Fibroblast of lung (primary cell): ENCODE measurements at places on chromosomes 16 and 17. TPM values are rescaled to one million over a fixed set of nuclear protein-coding genes. Genes with fewer than 3 reads are reported as not detected.

IGFALS gene
- total RNA-seq, result not detected in 2 replicates

MT1G gene
- 11.6 and 16.4 TPM in 2 replicates for total RNA-seq

KRT13 gene
- total RNA-seq, result not detected in 2 replicates

NKIRAS2 gene
- total RNA-seq, result 18.8 and 19.8 TPM in 2 replicates

HS3ST6 gene
- not detected in 2 replicates for total RNA-seq

SGCA gene
- total RNA-seq, result 4.1 and 4.3 TPM in 2 replicates

CLEC18A gene
- under 0.01 and 0.33 TPM in 2 replicates for total RNA-seq

NPIPB9 gene
- total RNA-seq, result 1.7 and 1.8 TPM in 2 replicates

ZFP90 gene
- 38.5 and 42.8 TPM in 2 replicates for total RNA-seq

CCL3 gene
- not detected in 2 replicates for total RNA-seq

GNGT2 gene
- total RNA-seq, result not detected in 2 replicates

MYH8 gene
- not detected in 2 replicates for total RNA-seq

DNA sequence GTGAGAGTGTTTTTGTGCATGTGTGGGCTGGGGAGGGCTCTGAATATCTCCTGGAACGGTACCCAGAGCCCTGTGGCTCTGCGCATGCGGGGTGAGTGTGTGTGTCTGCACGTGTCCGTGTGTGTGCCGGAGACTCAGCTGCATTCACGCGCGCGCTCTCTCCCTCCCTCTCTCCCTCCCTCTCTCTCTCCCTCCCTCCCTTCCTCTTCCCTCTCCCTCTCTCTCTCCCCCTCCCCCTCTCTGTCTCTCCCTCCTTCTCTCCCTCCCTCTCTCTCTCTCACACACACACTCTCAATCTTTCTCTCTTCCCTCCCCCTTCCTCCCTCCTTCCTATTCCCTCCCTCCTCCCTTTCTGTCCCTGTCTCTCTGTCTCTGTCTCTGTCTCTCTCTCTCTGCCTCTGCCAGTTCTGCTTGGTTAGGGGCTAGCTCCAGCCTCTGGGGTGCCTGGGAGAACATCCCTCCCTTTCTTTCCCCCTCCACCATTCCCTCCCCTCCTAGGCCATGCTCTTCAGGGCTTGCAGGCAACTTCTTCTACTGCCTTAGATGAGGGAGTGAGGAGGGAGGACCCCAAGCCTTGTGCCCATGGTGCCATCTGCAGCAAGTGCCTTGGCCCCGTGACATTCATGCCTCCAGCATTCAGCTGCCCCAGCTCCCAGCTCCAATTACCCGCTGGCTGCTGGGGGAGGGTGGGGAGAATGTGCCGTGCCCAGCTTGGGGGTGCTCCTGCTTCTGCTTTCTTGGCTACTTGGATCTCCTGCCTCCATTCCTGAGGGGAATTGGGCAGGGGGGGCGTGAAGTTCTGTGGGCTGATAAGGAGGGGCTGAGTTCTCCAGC is 6.4 kb downstream of the THRA start:
- DNase-seq, result peak; percentile 93

- DNase-seq, result peak; percentile 30
Measured at GRCh38 chr16:66651474-66651765, 45.1 kb downstream of the CMTM4 start.

DNA sequence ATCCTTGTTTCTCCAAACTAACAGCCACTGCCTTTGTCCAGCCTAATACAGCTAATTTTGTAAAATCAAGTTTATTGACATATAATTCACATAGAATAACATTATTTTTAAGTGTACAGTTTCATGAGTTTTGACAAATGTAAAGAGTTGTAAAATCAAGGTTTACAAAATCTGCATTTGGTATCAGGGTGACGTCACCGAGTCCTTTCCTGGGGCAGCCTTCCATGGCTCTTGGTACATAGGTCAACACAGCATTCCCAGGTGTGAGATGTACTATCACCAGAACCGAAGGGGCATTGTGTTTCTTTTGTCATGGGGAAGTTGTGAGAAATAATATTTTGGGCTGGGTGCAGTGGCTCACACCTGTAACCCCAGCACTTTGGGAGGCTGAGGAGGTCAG is 42.9 kb downstream of the PSMD12 start:
- no peak for DNase-seq

GRCh38 chr17:13346996-13347762 is 254.6 kb downstream of the HS3ST3A1 start:
- peak; percentile 92 for DNase-seq

GRCh38 chr16:66291833-66292232 is 74.7 kb upstream of the CDH5 start:
- no peak for DNase-seq

GRCh38 chr17:27543958-27544349 is 87.0 kb upstream of the LGALS9 start:
- no peak for DNase-seq

DNA sequence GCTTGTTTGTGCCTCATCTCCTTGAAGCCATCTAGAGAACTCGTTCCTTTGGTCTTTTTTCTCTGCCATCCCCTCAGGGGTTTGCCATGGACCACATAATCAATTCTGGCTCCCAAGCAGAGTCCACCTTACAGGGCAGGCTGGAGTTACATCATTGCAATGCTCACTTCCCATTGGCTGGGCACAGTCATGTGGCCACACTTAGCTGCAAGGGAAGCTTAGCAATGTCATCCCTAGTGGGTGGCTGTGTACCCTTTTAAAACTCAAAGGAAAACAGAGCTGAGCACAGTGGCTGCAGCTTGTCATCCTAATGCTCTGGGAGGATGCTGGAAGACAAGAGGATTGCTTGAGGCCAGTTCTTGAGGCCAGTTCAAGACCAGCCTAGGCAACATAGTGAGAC is 41.9 kb upstream of the POLR3E start:
- DNase-seq, result no peak

DNA sequence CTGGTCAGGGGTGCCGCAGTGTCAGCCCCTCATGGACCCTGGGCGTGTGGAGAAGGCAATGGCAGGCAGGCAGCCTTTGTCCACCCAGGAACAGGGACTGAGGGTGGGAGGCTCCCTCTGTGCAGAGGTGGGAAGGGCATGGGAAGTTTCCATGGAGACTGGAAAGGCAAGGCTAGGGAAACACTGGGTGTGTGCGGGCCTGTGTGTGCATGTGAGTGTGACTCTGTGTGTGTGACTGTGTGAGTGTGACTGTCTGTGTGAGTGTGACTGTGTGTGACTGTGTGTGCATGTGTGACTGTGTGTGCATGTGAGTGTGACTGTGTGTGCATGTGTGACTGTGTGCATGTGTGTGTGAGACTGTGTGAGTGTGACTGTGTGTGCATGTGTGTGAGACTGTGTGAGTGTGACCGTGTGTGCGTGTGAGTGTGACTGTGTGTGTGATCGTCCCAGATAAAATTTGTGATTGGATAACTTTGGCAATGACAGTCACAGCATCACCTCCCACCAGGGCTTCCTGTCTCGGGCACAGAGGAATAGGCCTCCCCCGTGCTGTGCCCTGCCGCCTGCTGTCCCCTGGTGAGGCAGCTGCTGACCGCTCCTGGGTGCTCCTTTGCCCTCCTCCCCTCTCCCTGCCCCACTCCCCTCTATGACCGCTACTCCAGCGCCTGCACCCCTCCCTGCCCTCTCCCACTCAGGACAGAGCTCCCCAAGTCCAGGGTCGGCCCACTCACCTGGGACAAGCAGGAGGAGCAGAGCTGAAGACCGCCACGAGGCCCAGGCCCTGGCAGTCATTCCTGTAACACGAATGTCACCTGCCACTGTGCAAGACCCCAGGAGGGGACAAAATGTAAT is 698 bp downstream of the CD300C start:
- no peak for DNase-seq

- DNase-seq, result no peak
Measured at GRCh38 chr17:49748791-49749190, 15.1 kb downstream of the FAM117A start.

DNA sequence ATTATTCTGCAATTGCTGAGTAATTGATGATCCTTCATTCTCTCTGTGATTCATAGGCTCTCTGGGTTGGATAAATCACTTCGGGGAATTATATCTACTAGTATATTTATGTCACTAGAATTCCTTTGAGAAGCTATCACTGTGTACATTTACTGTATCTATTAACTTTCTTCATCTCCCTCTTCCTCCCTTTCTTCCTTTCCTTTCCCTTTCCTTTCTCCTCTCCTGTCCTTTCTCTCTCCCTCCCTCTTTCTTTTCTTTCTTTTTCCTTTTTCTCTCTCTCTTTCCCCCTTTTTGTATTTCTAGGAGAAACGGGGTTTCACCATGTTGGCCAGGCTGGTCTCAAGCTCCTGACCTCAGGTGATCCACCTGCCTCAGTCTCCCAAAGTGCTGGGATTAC is 711.8 kb downstream of the WWOX start:
- no peak for DNase-seq

DNA sequence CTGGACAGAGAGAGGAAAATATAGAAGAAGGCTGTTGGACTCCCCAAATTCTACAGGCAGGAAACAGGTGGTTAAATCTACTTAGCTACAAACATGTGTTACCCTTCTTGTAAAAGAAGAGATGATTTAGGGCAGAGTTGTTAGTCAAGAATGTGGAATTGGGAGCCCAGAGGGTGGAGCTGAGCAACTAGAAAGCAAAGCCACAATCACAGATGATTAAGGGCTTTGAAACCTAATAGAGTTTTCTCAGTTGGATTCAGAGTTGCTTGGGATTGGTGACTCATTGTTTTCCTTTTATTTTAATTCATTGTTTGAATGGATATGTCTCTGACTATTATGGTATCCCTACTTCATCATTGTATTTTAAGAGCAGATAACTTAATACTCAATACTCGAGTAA is 6.2 kb downstream of the ACSM5 start:
- DNase-seq, result no peak

GRCh38 chr17:45013021-45013997 is 38.1 kb downstream of the DCAKD start:
- no peak for DNase-seq
